Gastroesophageal sphincter (tissue), 4 donors: ENCODE measurements at places on chromosomes 2 and 18.
A peak's percentile ranks its signal among the peaks of the same experiment; 100 is the strongest.

GRCh38 chr18:25467226-25467987 lies 115.4 kb upstream of the ZNF521 start:
- peak; percentile 34 for ATAC-seq

DNA sequence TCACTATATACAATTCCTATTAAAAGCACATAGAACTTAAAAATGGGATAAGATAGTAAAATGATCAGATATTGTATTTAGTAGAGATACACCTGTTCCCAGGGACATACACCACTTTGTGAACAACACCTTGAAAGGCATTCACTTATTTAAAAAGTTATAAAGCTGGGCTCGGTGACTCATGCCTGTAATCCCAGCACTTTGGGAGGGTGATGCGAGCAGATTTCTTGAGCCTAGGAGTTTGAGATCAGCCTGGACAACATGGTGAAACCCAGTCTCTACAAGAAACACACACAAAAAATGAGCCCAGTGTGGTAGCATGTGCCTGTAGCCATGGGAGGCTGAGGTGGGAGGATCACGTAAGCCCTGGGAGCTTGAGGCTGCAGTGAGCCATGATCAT lies 90.9 kb downstream of the RAPGEF4 start:
- ATAC-seq: no peak

GRCh38 chr2:112626604-112627059 lies 19.1 kb upstream of the SLC20A1 start:
- peak; percentile 38 for ATAC-seq

DNA sequence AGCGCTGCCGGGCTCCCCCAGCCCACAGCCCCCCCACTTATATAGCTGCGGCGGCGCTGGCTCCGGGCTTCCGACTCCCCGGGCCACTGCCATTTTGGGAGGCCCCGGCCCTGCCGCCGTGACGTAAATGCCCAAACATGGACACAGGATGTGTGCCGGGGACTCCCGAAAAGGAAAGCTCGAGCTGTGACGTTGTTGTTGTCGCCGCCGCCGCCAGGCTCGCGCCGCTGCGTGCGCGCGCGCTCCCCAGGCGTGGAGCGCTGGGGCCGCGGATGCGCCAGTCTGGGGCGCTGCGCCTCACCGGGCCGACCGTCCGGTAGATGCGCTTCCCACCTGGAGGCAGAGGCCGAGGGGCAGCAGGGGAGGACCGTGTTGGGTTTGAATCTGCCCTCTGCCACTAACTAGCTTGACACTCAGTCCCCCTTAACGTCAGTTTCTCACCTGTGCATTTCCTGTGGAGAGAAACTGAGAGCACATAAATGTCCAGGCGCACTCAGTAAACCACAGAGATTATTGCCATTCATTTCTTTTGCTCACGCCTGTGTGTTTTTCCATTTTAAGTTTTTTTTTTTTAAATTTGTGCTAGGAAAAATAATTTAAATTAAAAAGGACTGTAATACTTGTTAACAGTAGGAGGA lies at the start of gene EGR4:
Gene EGR4, minus strand, starts transcription at position 15 of the 638 bp plus-strand sequence. CDS start 231 bp downstream, outside the sequence.
- ATAC-seq: no peak
